ENCODE measurements at places on chromosomes 16 and 17. TPM values are rescaled to one million over a fixed set of nuclear protein-coding genes. Genes with fewer than 3 reads are reported as not detected.

LDHD gene
- not detected for total RNA-seq

DNA sequence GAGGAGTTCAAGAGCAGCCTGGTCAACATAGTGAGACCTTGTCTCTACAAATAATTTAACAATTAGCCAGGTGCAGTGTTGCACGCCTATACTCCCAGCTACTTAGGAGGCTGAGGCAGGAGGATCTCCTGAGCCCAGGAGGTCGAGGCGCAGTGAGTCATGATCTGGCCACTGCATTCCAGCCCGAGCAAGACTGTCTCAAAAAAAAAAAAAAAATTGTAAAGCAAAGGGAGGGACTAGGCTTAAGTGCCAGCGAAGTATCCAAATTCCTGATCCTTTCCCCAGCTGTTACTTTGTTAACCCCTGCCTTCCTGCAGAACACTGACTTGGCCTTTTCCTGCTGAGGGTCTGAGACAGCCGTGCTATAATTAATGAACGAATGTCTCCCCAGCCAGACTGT, 2.7 kb downstream of the GDPD3 start:
- no peak for DNase-seq

DNA sequence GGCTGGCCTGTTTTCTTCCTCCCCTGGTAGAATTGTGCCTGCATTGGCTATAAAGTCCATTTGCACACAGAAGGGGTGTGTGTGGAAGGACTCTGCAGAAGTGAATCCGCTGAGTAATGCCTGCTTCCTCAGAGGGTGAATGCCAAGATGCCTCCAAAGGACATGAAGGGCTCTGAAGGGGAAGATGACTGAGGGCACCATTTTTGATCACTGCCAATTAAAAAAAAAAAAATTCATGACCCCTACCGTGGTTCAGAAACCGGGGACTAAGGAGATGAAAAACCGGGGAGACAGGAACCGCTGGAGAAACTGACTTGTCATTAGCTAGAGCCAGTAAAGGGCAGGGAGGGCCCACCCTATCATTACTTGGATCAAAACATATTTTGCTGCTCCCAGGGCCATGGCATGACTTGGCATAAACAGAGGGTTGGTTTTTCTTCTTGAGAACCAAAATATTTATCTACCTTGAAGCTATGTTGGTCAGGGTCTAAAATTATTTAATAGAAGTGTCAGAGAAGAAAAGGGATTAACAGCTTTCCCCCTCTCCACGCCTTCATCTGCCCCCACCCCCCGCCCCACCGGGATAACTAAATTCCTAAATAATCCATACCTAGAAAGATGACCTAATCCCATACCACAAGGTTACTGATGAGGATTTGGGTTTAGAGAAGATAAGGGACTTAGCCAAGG, 3.6 kb upstream of the USP7 start:
- no peak for DNase-seq

GRCh38 chr17:74446551-74447500, 14.9 kb downstream of the GPRC5C start:
- no peak for DNase-seq

- DNase-seq: no peak
Observed at GRCh38 chr16:69476920-69477443, 52.6 kb downstream of the CYB5B start.

TEX14 gene
- 0.66 TPM for total RNA-seq

RASL10B gene
- total RNA-seq: 0.39 TPM

- DNase-seq: no peak
Observed at GRCh38 chr16:13070268-13070667, 168.9 kb downstream of the SHISA9 start.

- DNase-seq: no peak
Observed at GRCh38 chr17:4947010-4947410, 1.3 kb downstream of the PFN1 start.

PRSS36 gene
- total RNA-seq: 1.1 TPM

DNA sequence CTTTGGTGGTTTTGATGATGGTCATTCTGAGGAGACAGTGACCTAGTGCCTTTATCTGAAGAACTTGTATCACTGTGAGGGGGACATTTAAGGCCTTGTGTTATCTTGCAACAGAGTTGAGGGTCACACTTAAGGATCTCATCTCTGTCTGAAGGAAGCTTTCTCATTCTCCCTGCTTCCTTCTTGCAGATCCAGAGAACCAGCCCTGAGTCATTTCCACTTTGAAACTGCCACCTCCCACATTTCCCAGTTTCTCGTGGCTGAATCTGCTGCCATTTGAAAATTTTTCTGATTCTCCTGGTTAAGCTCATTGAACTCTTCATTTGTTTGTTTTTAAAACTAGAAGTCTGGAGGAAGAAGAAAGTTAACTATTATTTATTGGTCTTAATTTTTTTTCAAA, 190.2 kb upstream of the CDH11 start:
- no peak for DNase-seq

DNA sequence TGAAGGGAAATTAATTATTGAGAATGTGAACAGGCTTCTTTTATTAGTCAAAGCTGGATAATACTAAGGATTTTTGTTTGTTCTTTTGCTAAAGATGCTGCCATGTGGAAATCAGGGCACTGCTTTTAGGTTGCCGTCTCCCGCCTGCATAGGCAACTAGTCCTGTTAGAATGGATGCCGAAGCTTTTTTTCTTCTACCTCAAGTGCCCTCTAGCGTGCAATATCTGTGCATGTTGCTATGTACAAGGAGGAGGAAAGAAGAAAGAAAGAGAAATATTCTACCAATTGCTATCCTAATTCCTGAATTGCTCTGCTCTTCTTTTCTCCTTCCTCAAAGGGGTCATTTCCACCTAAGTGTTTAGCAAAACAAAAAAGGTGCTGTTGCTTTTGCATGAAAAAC, 5.2 kb upstream of the CDH8 start:
- no peak for DNase-seq

DNA sequence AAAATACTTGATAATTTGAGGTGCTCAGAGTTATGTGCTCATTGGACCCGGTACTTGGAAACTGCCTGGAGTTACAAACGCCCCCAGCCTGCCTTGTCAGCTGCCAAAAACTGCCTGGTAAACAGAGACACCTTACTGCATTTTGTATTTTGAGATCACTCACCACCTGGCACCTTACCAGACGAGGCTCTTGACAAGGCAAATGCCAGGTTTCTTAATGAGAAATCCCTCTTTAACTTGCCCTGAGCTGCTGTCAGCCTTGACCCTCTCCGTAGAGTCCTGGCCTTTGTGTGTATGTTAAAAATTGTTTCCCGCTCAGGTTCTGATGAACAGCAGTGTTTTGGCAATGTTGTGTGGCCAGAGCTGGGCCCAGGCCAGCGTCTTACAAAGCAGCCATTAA, 28.8 kb downstream of the SYT17 start:
- DNase-seq: no peak

GRCh38 chr16:3825940-3826339, 54.6 kb downstream of the CREBBP start:
- DNase-seq: no peak

DNA sequence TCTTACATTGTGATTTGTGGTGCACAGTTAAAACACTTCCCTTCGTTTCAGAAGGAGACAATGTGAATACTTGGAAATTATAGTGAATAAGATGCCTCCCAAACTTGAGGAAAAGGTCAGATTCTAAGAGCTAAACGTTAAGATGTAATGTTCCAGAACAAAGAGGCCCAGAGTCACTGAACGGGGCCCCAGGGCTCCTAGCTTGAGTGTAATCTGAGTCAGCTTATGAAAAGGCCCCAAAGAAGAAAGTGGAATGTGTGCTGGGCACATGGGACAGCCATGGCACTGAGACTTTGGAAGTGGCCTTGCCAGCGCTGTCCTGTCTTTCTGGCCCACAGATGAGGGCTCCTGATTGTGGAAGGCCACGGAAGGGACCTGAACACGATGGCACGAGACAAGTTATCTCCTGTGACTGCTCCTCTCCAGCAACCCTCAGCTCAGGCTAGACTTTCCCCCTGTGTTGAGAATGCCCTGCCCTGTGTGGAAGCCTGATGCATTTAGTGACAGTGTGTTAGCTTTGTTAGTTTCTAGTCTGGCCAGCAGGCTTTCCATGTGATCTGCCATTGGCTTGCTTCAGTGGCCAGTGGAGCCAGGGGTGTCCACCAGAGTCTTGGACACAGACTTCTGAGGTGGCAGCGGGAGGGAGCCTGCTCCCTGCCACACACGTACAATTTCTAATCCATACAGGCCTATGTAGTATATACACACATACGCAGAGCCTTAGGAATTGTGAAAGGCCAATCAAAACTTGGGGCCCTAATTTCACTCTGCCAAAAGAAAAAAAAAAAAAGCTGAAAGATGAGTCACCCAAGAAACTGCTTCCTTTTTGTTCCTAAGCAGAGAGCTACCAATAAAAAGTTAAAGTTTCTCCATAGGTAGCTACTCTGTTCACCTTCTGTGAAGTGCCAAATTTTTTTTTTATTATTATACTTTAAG, 13.1 kb downstream of the SPATA33 start:
- DNase-seq: no peak

DNA sequence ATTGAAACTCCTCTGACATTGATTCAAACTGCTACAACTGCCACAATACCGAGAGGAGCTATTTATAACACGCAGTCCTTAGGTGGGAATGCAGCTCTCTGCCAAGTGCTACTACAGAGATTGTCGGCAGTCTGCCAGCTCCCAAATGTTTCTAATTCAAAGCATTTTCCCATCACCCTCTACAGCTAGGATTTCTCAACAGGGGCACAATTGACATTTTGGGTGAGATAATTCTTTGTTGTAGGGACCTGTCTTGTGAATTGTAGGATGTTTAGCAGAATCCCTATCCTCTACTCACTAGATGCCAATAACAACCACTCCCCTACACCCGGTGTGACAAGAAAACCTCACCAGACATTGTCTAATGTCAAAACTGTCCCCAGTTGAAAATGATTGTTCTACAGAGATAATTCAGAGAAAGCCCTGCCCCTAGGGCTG, 7.8 kb upstream of the N4BP1 start:
- DNase-seq: no peak

CNP gene
- 36.2 TPM for total RNA-seq

DNA sequence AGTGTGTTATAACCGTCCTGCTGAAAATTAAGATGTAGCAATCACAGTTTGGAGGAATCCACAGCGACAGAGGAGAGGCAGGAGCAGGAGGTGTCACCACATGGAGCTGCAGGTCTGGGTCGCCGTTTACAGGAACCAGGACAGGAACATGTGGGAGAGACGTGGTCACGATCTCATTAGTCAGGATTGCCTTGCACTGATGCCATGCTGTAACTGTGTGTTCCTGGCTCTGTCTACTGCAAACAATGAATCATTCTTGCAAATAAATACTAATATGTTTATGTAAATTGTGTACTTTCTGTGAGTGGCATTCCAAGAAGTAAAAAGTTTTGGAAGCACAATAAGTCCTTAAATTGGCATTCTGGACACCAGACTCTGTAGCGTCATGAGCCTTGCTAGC, 271.8 kb downstream of the CPPED1 start:
- no peak for DNase-seq

- no peak for DNase-seq
Observed at GRCh38 chr17:37405955-37406634, 541 bp downstream of the ACACA start.

GRCh38 chr17:67420994-67421393, 43.9 kb downstream of the PITPNC1 start:
- no peak for DNase-seq

GRCh38 chr17:67107811-67108775, 63.7 kb downstream of the CACNG1 start:
- DNase-seq: no peak

DNA sequence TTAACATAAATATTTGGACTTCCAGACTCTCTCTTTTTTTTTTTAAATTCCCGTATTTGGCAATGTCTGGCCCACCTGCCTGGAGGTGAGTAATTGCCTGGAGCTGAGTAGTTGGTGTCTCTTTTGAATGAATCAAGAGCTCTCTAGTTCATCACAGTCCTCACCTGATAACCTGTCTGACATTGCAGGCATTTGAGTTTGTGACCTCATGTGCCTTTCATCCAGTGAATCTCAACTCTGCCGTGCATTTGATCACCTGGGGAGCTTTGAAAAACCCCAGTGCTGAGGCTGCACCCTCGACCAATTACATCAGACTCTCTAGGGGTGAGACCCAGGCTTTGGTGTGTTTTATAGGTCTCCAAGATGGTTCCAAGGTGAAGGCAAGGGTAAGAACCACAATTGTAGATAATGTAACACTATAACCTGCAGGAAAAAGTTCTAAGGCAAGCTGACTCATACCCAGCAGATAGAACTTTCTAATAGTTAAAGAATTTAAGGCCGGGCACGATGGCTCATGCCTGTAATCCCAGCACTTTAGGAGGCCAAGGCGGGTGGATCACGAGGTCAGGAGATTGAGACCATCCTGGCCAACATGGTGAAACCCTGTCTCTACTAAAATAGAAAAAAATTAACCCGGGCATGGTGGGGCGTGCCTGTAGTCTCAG, 24.5 kb upstream of the HS3ST2 start:
- DNase-seq: no peak

CES4A gene
- total RNA-seq: 12.4 TPM

DNA sequence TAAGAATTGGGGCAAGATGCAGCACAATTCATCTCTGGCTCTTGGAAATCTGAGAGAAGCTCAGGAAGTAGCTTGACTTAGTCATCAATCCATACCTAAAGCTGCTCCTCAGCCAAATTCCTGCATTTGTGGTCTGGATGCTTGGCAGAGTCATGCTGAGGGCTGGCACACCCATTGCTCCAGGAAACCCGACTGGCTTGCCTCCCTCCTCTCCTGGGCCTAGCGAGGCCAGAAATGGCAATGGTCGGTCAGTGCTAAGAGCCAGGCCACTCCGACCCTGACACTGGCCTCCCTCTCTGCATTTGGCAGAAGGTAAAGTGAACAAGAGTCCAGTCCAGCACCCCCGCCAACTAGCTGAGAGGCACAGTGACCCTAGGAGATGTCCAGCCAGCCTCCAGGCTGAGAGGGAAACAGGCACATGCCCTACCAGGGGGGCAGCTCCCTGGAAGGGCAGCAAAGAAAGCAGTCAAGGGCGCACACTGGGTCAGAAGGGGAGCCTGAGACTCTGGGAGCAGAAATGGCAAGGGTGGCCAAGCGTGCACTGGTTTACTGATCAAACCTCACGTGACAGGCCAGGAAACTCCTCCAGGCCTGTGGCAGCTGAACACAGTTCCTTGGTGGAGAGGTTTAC, 10.0 kb downstream of the POLDIP2 start:
- no peak for DNase-seq

DNA sequence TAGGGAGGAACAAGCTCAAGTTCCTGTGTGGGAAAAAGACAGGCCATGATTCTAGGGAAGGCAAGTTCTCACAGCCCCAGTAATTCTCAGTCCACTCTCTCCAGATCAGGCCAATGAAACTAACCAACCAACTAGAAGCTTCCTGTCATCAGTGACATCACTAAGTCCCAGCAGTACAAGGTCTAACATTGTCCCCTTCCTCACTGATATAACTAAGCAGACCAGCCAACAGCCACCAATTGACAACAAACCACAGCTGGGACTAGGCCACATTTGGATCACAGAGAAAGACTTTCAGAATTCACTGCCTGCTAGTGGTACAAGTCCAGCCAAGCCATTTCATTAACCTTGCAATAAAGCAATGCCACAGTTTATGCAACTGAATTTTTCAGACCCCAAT, 94.0 kb downstream of the CACNG1 start:
- no peak for DNase-seq

DNA sequence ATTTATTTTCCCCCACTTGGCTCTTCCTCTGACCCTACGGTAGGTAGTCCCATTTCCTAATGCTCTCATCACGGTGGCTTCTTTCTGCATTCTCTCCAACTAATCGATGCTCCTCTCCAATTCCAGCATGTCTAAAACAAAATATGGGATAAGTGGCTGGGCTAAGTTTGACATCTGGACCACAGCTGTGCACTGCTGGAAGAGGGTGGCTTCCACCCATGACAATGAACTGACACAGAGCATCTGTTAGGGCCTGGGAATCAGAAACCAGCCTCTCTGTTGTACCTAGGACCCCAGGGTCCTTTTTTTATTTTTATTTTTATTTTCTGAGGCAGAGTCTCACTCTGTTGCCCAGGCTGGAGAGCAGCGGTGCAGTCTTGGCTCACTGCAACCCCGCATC, 29.0 kb upstream of the SLC39A11 start:
- no peak for DNase-seq

RCVRN gene
- not detected for total RNA-seq
